Jurkat, Clone E6-1 (cell line): ENCODE measurements at places on chromosomes 11 and 22.
A peak's percentile ranks its signal among the peaks of the same experiment; 100 is the strongest.

DNA sequence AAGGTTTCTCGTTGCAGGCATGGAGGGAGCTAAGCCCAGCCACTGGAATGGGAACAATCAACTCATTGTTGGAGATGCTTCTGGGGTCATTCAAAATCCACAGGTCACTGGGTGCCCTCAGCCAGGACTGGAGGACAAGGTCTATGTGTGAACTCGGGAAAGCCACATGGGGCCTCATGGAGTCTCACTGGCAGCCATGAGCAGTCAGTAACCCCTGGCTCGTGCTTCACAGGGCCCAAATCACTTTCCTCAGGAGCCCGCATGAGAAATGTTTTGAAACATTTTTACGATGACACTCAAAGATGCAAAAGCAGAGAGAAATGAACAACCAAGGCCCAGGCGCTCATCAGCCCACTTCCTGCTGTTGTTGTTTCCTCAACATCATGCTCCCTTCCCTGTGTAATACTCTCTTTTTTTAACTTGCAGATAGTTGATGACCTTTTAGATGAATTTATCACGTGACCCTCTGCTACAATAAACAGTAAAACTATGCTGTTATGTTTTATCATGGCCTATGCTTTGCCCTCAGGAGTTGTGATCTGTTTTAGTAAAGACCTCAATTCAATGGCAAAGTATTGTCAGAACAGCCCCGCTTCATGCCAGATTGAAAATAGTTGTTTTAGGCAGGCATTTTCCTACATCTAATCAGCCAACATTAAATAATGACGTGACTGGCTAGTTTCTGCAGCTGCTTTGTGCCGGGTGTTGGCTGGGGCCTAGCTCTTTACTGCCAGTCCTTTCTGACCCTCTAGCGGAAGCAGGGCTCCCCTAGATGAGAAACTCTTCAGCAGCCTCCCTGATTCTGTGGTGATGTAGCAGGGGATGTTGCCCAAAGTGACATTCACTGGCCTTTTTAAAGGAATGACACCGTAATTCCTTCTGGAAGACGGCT lies 39.7 kb downstream of the ADAMTS15 start:
- peak; percentile 8 for DNase-seq

GRCh38 chr11:120400564-120401364 lies 64.6 kb downstream of the ARHGEF12 start:
- DNase-seq, result no peak

- DNase-seq, result no peak
Observed at GRCh38 chr11:69152733-69153421, 2.9 kb upstream of the SMIM38 start.

DNA sequence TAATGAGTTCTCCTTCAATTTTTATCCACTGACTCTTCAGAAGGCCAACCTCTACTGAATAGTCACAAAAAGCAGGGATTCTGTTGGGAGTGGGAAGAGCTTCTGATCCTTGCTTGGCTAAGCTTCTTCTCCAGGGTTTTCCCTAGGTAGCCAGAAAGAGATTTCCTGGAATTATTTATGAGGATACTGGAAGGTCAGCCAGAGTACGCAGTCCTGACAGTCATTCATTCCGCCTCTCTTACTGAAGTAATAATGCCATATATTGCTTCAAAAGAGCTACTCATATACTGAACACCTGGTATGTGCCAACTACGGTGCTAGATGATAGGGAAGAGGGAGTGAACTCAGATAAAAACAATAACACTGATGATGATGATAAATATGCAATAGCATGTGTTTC lies 116.1 kb downstream of the CCDC34 start:
- DNase-seq, result no peak

GRCh38 chr11:2293531-2293971 lies 8.2 kb downstream of the C11orf21 start:
- no peak for DNase-seq

DNA sequence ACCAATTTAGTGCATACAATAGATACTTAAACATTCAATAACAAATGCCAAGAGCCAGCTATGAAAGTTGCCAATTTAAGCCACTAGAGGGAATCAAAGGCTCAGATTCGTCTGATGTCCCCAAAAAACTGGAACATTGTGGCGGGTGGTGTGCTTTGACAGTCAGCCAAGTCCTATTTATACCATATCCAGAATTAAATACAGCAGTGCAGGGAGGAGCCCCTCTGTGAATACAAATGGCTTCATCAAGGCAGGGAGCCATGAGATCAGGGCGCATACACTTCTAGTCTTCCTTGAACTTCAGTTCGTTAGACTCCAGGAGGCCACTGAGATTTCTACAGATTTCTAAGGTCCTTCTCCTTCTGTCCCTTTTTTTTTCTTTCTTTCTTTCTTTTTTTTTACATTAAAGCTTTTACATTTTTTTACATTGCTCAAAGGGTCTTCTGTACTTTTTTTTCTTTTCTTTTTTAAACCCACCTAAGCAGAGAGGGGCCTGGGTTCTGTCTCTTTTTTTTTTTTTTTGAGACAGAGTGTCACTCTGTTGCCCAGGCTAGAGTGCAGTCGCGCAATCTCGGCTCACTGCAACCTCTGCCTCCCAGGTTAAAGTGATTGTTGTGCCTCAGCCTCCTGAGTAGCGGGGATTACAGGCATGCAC lies 41.5 kb upstream of the HSPA8 start:
- DNase-seq, result peak; percentile 40

DNA sequence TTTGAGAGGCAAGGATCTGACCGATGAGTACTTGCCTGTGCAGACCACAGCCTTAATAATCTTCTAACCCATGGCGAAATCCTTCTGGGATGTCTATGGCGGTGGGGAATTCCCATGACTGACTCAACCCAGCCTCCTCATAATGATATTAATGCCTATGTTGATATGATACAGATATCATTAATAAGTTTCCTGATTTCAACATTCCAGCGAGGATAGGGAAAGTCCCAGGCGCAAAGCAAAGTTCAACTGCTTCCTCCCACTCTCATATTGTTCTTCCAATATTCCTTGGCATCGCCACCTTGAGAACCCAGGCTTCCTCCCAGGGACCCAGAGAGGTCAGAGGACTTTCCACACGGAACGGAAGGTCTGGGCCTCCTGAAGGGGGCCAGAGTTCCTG lies 110.3 kb upstream of the TMEM45B start:
- DNase-seq, result no peak

GRCh38 chr22:33803371-33804282 lies 116.6 kb downstream of the LARGE1 start:
- DNase-seq, result no peak

DNA sequence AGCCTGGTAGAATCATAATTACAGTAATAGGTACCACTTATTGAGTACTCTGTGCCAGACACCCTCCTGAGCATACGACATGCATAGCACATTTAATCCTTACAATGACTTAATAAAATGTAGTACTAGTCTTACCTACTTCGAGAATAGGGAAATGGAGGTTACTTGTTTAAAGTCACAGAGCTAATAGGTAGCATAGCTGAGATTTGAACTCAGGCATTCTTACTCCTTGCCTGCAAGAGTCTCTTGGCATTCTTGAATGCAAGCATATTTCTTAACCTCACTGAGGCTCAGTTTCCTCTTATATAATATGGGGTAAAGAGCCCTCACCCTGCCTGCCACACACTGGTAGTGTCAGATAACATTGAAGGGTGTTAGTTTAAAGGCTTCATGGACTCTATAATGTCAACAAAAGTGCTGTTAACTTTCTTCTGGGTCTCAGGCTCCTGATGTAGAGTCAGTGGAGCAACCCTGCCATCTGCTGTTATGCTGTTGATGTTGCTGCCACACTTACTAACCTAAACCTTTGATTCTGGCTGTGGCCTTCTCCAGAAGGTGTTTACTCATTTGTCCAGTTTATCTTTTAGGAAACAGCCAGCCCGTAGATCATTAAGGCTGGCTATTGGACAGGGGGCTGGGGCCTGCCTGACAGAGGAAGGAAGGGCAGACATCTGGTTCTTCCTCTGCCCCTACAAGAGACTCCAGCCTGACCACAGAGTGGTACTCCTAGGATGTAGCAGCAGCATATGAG lies 18.9 kb downstream of the LIMK2 start:
- DNase-seq, result peak; percentile 28

DNA sequence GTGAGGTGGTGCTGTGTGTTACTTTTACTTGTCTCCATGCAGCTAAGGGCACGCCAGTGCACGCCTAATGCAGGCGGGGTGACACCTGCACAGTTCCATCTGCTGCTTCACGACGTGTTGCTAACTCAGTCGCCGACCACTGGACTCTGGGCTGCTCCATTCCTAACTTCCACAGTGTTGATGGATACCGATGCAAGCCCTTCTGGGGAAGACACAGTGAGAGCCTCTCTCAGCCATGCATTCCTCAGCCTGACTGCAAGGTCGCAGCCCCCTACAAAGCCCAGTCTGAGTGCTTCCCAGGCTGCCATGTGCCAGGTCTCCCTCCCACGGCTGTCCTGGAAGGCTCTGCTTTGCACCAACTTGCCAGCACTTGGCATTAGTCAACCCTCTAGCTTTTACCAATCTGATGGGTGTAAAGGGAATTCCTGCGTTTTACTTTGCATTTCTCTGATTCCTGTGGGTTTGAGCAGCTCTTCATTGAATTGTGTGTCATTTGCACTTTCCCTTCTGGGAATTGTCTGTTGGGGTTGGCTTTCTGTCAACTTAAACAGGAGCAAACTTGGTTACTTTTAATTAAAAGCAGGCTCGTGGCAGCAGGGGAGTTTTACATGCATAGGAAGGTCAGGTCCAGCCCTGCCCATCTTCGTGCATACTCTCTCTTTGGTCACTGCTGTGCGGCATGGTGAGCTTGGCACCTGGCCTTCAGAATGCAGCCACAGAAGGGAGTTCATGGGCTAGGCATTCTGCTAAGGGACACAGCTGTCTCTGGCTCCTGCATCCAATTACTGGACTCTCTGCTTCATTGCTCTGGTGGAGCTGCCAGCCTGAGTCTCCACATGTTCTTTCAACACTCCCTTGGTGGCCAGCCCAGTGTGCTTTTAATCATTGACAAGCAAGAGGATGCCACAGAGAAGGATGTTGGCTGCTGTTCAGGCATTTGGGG lies 34.6 kb upstream of the SHANK2 start:
- DNase-seq, result no peak

- DNase-seq, result no peak
Observed at GRCh38 chr11:75705541-75705940, 12.1 kb upstream of the MOGAT2 start.

GRCh38 chr22:36198536-36198935 lies 3.1 kb downstream of the APOL4 start:
- DNase-seq, result no peak

DNA sequence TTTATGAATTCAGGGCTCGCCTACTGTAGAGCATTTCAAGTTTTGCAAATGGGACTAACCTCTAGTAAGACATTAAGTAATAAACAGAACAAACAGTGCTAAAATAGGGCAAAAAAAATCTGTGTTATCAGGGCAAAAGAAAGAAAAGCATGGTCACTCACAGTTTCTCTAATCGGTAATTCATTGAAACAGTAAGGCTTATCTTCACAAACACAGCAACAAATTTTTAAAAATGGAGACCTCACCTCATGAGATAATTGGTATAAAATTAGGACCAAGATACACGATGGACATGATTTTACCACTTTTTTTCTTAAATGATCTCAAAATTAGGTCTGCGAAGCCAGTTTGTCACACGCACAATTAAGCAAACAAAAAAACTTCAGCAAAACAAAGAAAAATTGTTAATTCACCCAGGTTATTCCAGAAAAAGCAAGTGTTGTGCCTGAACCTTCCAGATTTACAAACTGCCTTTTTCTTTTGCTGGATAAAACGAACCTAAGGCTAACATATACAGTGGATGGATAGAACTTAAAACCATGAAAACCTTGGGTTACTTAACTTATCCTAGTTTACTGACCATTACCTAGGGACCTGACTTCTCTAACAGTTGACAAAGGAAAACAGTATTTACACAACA lies 1.4 kb downstream of the TMEM123 start:
- no peak for DNase-seq

DNA sequence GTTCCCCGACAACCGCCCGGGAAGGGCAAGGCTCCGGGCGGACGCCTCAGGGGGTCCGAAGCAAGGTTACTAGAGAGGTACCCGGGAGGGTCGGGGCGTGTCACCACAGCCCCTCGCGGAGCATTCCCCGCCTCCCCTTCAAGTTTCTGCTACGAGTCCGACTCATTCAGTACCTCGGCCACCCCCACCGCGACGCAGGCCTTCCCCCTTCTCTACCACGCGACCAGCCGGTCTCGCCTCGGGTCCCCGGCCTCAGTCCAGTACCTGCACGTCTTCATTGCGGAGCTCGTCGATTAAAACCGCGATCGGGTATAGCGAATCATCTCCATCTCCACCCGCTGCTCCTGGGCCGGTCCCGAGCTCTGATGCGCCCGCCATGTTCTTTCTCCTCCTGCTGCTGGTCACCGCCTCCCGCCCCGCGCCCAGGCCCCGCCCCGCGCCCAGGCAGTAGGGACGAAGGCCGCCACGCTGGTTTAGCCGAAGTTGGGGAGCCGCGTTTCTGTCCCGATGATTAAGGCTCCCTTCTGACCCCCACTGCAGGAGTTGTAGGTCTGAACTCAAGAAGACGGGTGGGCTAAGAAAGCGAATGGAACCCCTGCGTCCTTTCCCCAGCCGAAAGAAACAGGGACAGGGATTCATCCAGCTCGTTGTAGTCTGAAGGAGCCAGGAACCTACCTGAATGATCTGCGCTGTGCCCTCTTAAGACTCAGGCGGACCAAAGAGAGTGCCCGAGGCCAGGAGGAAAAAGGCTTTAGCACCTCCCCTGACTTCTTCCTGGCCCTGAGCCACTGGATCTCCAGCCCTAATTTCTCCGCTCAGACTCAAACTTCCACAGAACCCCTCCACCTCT lies at the start of gene PPP2R1B:
Gene PPP2R1B (minus strand): TSS at position 406 of the 850 bp plus-strand sequence. CDS start 28 bp downstream, at position 378.
- DNase-seq, result peak; percentile 32

- DNase-seq, result no peak
Observed at GRCh38 chr11:47328449-47329390, 23.8 kb downstream of the MYBPC3 start.

DNA sequence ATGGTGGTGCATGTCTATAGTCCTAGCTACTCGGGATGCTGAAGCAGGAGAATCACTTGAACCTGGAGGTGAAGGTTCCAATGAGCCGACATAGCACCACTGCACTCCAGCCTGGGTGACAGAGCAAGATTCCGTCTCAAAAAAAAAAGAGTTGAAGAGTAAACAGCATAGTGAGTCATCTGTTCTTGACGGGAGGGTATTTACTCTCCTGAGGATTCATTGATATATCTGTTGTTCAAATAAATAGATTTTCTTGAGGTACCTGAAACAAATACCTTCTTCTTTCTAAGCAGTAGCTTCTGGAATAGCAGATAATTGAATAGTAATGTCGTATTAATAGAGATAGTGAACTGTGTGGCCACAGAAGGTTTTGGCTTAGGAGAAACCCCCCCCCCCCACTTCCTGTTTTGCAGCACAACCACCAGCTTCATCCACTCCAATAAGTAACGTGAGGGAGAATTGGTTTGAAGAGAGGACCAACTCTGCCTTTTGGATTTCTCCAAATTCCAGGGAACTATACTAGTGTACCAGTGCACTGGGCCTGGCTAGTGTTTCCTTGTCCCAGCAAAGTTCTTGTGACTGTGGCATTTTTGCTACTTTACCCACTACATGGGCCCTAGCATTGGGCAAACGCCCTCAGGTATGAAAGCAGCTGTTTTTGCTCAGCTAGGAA lies 90.0 kb downstream of the PRMT3 start:
- DNase-seq, result no peak

GRCh38 chr11:69963533-69964246 lies 114.4 kb upstream of the ANO1 start:
- DNase-seq, result no peak

- DNase-seq, result no peak
Observed at GRCh38 chr11:7648264-7648663, 25.0 kb downstream of the CYB5R2 start.
